ENCODE measurements at places on chromosomes 11 and 22. TPM values are rescaled to one million over a fixed set of nuclear protein-coding genes. Genes with fewer than 3 reads are reported as not detected.

The POLD3 gene
- total RNA-seq = 9.9 TPM

The MUC2 gene
- total RNA-seq = not detected

The MCAM gene
- 35.5 TPM for total RNA-seq

The SCN3B gene
- total RNA-seq = 10.0 TPM

The ZNRF3 gene
- total RNA-seq = 1.5 TPM

The MFRP gene
- not detected for total RNA-seq

The NARS2 gene
- 15.2 TPM for total RNA-seq

The SHISA8 gene
- total RNA-seq = not detected

The TMEM132A gene
- 61.3 TPM for total RNA-seq

The C22orf42 gene
- total RNA-seq = not detected

The GVQW3 gene
- total RNA-seq = 0.43 TPM

The BBOX1 gene
- not detected for total RNA-seq

The TBC1D22A gene
- 14.7 TPM for total RNA-seq

The BCO2 gene
- 1.1 TPM for total RNA-seq

The OR10A2 gene
- not detected for total RNA-seq

The DDI1 gene
- total RNA-seq = not detected

The KLHL35 gene
- total RNA-seq = 1.3 TPM

The GSTT2B gene
- total RNA-seq = 0.77 TPM
